ENCODE measurements at places on chromosomes 12 and 14.
A peak's percentile ranks its signal among the peaks of the same experiment; 100 is the strongest.

DNA sequence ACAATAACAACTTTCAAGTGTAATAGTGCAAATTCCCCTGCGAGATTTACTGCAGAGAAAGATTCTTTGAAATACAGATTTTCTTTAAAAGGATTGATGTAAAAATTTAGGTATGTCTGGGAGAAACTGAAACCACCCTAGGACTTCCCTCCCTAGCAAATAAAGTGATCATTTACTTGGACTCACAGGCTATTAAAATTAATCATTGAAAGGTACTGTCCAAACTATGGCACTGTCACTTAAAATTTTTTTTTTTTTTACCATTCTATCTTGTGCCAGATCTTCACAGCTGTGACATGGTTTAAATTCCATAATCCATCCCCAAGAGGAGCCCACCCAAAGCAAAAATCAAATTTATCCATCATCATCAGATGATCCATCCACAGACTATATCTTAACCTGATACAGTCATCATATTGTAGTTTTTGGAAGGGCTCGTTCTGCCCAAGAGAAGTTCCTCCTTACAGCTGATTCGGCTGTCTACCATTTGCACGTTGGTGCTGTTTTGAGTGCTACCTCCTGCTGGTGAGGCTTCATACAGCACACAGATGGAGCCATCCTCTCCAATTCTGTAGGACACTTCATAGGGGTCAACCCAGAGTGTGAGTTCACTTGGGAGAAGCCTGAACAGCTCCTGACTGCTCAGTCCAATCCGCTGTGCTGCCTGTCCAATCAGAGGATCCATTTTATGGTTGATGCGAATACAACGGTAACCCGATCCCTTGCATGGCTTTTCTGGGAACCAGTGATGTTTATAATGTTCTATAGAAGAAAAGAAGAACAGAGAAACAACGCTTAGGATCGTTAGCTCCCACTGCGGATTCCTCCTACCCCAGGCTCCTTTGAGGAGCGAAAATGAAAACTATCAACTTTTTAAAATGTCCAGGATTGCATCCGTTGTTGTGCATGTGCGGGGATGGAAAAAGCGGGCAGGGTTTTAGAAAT, 1.7 kb downstream of the BTG1 start:
- DNase-seq, result peak; percentile 98

- peak; percentile 65 for DNase-seq
Observed at GRCh38 chr14:80784820-80785219, 156.7 kb downstream of the CEP128 start.

DNA sequence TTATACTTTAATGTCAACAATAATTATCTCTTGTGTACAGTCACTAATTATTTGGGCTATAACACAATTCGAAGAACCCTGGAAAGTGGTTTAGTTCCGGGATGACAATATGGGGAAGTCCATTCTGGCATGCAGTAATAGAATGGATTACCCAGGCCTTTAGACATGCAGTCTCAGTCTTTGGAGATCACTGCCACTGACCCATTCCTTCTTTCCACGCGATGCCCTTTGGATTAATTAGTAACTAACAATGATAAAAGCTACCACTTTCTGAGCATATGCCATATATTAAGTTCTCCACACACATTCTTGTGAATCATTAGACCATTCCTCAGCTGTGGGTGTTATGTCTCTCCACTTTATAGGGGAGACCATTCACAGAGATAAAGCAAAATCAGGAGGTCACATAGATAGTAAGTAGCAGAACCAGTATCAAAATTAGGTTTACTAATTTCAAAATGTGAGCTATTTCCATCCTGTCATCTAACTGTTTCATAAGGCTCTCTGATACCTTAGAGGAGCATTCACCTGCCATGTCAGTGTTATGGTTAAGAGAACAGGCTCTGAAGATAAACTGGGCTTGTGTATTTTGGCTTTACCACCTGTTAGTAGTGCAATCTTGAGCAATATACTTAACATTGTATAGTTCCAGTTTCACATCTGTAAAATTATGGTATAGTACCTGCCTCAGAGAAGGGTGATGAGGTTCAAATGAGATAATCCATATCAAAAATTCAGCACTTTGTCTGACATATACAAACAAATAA, 27.2 kb upstream of the KCNJ8 start:
- no peak for DNase-seq

GRCh38 chr14:50875359-50876070, 3.7 kb downstream of the ABHD12B start:
- peak; percentile 20 for DNase-seq

GRCh38 chr14:84783511-84783910, 746.4 kb upstream of the FLRT2 start:
- DNase-seq, result peak; percentile 59

DNA sequence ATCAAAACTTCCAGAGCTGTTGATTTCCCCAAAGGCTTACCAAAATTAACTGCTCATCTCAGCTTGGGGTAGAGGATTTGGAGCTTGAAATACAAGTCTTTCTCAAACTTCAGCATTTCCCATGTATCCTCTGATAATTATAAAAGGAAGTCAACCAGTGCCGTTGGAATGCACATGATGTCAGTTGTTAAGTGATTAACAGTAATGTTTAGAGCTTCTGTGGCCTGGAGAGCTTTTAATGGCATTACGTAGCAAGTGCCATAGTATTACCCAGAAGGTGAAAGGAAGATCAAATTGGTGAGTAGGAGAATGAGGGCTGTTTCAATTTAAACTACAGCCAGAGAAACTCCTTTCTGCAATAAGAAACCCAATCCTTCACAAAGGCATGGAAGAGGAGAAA, 62.5 kb upstream of the PTPRR start:
- DNase-seq, result peak; percentile 3

GRCh38 chr14:70697701-70698100, 56.0 kb downstream of the TTC9 start:
- DNase-seq, result no peak

DNA sequence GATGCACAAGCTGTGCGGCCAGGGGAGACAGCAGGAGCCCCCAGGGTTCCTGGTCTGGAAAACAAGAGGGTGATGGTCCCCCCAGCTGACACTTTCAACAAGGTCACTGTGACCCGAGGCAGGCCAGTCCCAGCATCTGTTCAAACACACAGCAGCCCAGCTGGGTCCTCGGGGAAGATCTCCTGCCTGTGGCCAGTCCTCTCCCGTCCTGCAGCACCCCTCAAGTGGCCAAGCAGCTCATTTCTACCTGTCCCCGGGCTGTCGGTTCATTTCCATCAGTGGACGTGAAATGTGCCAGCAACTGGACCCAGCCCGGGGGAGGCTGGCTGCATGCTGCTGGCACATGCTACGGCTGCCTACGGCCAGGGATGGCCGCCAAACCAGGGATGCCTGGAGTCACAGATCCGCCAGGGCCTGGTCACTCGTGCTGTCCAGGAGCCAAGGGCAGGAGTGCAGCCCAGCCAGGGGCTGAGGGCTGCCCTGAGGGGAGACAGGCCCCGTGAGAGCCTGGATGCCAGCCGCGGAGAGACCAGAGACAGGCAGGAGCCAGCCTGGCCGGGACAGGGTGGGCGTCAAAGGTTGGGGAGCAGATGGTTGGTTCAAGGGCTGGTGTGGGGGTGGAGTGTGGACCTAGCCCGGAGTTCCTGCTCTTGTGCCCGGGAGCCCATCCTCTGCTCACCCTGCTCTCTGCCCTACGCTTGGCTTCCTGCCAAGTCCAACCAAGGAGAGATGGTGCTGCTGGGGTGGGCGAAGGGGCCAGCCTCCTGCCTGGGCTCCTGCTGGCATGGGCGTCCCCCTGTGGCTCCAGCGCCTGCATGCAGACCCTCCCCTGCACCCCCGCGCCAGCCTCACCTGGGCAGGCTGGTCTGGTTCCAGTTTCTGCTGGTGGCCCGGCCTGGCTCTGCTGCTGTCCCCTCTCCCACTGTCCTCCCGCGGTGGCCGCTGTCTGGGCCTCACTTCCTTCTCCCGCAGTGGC, 143.8 kb downstream of the ADGRD1 start:
- DNase-seq, result no peak

DNA sequence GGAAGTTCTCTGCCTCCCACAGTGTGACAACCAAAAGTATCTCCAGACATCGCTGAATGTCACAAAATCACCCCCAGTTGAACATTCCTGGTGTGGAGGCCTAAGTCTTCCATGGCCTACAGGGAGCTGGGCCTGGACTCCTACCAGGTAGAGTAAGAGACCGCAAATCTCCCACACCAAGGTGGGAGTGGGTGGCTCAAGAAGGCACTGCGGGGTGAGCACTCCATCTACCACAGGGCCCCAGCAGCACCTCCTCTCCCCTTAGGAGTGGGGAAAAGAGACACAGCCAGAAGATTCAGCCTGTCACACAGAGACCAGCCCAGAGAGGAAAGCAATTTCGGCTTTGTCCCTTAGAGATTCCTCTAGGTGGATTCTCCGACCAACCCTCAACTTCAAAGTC, 25.5 kb downstream of the LRTM2 start:
- no peak for DNase-seq

GRCh38 chr12:57389033-57389432, 41.8 kb downstream of the R3HDM2 start:
- DNase-seq, result peak; percentile 85

DNA sequence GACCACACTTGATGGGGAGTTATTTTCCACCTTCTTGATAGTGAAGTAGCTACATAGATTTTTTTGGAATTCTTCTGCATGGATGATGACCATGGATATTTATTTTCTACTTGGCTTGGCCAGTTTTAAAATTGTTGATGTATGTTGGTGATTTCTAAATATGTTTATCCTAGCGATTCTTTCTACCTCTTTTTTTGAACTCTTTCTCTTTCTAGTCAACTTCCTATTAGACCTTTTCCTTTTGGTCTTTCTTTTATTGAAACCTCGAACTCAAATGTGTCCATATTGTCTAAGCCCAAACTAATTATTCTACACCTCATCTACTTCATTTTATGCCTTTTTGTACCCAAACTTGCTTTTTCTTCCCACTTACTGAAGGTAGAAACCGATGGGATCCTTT, 37.0 kb downstream of the CCDC91 start:
- no peak for DNase-seq

- no peak for DNase-seq
Observed at GRCh38 chr14:96184737-96185136, 19.9 kb upstream of the BDKRB2 start.

- DNase-seq, result no peak
Observed at GRCh38 chr14:72753879-72754400, 140.0 kb downstream of the DPF3 start.

DNA sequence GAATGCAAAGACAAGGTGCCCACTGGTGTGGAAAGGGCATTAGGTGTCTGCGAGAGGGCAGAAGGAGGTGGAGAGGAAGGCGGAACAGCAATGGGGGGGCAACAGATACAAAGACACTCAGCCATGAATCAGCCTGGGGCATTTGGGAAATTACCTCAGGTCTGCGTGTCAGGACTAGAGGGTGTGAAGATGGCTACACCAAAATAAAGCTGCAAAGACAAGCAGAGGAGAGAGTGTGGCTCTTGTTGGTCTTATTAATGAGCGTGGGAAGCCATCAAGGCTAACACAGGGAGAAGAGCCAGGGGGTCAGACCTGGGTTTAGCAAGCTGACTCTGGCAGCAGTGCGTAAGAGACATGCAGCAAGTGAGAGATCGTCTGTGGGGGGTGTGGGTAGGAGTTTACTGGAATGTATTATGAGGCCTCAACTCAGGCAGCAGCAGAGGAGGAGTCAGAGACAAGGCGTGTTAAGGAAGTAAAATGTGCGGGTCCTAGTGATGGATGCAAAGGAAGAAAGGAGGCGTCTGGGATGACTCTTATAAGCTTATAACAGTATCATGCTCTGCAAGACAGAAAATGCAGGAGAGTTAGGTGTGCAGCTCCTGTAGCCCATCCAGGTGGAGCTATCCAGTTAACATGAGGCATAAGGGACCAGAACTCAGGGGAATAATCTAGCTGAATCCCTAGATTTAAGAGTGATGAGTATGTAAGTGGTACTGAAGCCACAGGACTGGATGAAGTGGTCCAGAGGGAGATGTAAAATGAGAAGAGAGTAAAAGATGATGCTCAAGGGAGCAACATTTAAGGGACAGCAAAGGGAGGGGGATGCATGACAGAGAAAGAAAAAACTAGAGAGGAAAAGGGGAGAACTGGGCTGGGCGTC, 50.4 kb downstream of the KCNK10 start:
- no peak for DNase-seq

GRCh38 chr14:101201535-101202151, 298.1 kb upstream of the RTL1 start:
- DNase-seq, result no peak

- DNase-seq, result no peak
Observed at GRCh38 chr12:18640321-18640955, 97.4 kb downstream of the PLCZ1 start.

GRCh38 chr14:47366006-47366405, 309.4 kb downstream of the MDGA2 start:
- no peak for DNase-seq

DNA sequence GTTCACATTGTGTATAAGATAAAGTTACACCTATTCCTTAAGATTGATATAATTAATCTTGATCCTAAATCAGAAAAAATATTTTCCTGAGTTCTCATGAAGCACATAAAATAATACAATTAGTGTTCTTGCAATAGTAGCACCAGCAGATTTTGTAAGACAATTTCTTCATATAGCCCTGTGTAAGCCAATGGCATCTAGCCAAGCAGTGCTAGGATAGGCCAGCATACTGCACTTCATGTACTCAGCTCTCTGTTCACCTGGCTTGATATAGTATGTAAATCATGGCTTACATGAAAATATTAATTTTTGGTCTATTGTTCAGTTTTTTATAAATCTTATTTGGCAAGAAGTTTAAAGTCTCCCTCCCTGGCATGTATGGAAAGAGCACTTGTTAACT, 1.9 kb downstream of the KLRF2 start:
- DNase-seq, result peak; percentile 33

GRCh38 chr12:117820216-117820907, 148.4 kb downstream of the KSR2 start:
- no peak for DNase-seq

DNA sequence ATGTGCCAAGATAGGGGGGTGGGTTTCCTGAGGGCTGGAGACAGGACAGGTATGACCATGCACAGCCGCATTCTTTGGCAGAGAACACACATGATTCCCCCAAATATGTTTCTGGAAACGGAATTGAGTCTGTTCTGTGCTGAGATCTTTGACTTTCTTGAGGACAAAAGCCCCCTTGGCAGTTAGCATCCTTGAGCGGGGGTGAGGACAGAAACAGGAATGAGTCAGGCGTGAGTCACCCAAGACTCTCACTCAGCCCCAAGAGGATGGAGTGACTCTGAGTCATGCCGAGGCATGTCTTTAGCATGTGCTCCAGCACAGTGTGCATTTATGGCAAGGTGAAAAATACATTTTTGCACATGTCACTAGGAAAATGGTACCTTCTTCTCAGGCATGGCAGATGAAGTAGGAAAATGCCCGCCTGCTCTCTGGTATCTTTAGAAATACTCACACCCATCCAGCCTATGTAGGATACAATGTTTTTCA, 52.1 kb downstream of the DAD1 start:
- peak; percentile 94 for DNase-seq

GRCh38 chr14:23580152-23580926, 1.7 kb upstream of the JPH4 start:
- no peak for DNase-seq

- DNase-seq, result peak; percentile 7
Observed at GRCh38 chr14:29528889-29529288, 398.8 kb downstream of the PRKD1 start.

GRCh38 chr14:61344437-61345150, 23.2 kb downstream of the PRKCH start:
- DNase-seq, result no peak

Measured in amniotic epithelial cell (primary cell).